Esophagus muscularis mucosa (tissue), 4 donors: ENCODE measurements at places on chromosomes 12 and 14. TPM values are rescaled to one million over a fixed set of nuclear protein-coding genes. Genes with fewer than 3 reads are reported as not detected.

GRCh38 chr14:71905031-71905430 is 27.2 kb upstream of the RGS6 start:
- DNase-seq: peak; percentile 34

DNA sequence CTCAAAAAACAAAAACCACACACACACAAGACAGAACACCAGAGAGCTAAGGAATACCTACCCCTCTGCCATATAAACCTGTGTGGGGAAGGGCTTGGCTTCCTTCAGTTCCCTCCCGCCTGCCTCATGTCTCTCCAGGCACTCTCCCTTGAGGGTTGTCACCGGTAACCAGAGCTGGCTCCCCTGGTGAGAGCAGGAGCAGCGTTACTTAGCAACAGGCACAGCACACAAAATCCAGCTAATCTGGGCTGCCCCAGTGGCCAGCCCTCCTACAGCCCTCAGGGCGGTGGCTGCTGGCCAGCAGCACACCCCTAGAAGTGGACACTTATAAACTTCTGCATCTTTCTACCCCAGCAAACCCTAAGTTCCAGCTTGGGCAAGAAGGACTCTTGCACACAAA is 21.6 kb upstream of the NR4A1 start:
- no peak for DNase-seq

GRCh38 chr12:66461331-66461730 is 159.0 kb downstream of the HELB start:
- DNase-seq: no peak

Gene ACSS3
- total RNA-seq: 12.1 TPM

DNA sequence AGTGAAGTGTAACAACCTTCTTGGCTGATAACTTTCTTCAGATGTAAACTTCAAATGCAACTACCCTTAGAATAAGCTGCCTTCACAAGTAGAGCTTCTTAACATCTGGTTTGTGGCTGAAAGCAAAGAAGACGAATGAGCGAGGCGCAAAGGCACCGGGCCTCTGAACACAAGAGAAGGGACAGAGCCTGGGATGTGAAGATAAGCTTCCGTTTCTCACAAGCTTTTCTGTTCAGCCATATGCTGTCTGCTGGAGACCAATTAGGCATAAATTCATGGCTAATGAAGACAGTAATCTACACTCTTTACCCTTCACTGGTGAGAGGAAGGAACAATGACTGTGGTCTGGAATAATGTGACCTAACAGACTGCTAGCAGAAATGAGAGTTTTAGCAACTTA is 195.2 kb downstream of the ATXN7L3B start:
- DNase-seq: no peak

Gene RNF212B
- total RNA-seq: 0.33 TPM

- no peak for DNase-seq
Measured at GRCh38 chr12:40263616-40264409, 39.0 kb downstream of the LRRK2 start.

- no peak for DNase-seq
Measured at GRCh38 chr12:81094718-81095360, 17.0 kb downstream of the ACSS3 start.

GRCh38 chr14:103539056-103539825 is 10.2 kb downstream of the TRMT61A start:
- no peak for DNase-seq

Gene CCDC184
- total RNA-seq: 2.5 TPM

- DNase-seq: no peak
Measured at GRCh38 chr14:58669556-58670200, 31.9 kb downstream of the DACT1 start.

- DNase-seq: peak; percentile 47
Measured at GRCh38 chr12:240566-240965, 22.1 kb downstream of the SLC6A13 start.

DNA sequence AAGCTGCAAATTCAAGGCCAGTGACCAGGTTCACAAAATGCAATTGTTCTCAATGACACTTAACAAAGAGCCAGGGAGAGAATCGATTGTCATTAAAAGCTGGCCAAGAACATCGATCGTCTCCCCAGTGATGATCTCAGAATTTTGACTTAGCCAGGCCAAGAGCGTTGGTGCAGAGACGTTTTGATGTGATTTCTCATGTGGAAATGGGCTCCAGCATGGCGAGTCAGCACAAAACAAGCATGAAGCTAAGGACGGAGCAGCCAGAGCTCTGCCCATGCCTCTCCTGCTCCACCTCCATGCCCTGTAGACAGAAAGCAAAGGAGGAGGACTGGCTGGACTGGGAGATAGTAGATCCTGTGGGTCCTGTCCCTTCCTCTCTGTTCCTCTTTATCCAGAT is 270.8 kb downstream of the FOXN3 start:
- no peak for DNase-seq

- DNase-seq: no peak
Measured at GRCh38 chr14:24310265-24310645, 315 bp downstream of the LTB4R2 start.

GRCh38 chr12:70393787-70394499 is 27.9 kb downstream of the KCNMB4 start:
- no peak for DNase-seq

- no peak for DNase-seq
Measured at GRCh38 chr12:100651108-100651507, 77.6 kb downstream of the GAS2L3 start.

DNA sequence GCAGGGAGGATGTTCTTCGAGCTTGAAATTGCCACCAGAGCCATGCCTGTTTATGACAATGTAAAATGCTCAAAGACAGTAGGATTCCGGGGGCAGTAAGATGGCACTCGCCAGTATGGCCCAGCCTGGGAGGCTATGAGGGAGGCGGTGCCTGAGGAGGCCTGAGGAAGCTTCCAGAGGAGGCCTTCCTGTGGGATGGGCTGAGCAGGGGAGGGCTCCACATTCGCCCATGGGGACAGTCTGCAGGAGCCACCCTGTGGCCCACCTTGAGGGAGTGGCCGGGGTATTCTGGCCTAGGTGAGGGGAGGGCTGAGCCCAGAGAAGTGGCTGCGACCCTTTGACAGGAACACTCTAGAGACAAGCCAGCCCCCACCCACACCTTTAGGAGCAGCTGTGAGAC is 50.7 kb downstream of the IQSEC3 start:
- DNase-seq: no peak

DNA sequence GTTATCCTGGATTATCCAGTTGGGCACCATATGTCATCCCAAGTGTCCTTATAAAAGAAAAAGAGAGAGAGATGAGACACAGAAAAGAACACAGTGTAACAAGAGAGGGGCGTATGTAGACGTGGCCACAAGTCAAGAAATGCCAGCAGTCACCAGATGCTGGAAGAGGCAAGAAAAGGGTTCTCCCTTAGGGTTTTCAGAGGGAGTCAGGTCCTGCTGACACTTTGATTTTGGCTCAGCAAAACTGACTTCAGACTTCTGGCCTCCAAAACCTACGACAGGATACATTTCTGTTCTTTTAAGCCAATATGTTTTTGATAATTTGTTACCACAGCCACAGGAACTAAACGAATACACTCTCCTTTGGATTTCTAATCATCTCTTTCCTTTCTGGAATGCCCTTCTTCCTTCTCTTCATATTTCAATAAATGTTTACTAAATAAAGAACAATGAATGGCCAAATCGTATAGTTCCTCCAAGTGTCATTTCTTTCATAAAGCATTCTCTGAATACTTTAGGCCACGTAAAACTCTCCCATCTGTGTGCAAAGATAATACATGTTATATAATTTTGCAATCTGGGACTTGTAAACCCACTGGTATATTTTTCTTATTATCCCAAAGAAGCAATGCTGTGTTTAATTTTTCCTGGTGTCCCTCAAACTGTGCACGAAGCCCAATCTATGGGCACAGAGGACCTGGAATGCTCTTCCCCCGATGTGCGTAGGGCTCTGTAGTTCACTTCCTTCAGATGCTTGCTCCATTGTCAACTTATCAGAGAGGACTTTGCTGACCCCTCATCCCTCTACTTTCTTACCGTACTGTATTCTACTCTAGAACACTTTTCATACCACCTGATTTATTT is 303.6 kb downstream of the CEP128 start:
- DNase-seq: no peak

- no peak for DNase-seq
Measured at GRCh38 chr14:38931969-38932652, 170.9 kb downstream of the SEC23A start.

GRCh38 chr12:90023207-90023900 is 314.7 kb upstream of the ATP2B1 start:
- no peak for DNase-seq

GRCh38 chr12:89469361-89469760 is 55.2 kb downstream of the GALNT4 start:
- no peak for DNase-seq

Gene DEGS2
- 0.33 TPM for total RNA-seq

Gene OVCH1
- total RNA-seq: not detected

Gene TRIM9
- total RNA-seq: 1.7 TPM

DNA sequence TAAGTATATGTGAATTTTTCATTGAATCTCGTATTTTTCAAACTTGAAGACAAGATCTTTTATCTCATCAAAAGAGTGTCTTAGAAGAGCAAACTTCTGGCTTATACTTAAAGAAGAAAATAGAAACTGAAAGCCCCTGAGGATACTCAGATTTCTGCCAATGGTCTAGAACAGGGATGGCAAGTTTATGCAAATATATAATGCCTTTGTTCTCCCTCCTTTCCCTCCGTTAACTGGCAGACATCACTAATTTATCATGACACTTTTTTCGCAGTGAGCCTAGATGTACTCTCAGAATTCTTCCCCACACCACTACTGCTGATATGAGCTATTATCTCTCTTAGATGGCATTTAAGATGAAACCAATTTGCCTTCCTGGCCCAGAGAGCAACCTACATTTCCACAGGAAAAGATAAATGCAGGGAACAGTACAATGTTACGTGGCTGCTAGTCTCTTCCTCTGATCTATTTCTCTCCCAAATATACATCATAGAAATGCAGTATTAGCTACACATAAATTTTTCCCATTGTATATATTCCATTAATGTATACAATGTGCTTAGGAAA is 40.0 kb upstream of the DAAM1 start:
- DNase-seq: no peak

Gene ANKS1B
- 20.4 TPM for total RNA-seq

DNA sequence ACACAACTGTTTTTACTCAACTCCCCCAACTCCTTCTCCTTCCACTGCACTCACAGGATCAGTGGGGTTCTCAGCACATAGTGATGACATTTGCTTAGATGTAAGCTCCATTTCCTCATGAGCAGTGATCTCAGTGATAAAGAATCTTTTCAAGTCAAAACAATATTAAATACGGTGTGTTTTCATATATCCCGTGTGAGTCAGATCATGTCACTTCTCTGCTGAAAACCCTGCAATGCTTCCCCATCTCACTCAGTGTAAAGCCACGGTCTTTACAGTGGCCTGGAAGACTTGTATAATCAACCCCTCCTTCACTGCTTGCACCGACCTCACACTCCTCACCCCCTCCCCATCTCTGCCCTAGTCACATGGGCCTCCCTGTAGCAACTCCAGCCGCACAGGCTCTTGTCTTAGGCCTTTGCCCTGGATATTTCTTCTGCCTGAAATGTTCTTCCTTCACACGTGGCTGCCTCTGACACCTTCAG is 149.7 kb upstream of the ARHGAP5 start:
- no peak for DNase-seq

Gene NXPH4
- total RNA-seq: not detected

GRCh38 chr12:73136386-73136785 is 864.2 kb downstream of the TRHDE start:
- no peak for DNase-seq

Gene NTS
- total RNA-seq: 0.40 TPM

DNA sequence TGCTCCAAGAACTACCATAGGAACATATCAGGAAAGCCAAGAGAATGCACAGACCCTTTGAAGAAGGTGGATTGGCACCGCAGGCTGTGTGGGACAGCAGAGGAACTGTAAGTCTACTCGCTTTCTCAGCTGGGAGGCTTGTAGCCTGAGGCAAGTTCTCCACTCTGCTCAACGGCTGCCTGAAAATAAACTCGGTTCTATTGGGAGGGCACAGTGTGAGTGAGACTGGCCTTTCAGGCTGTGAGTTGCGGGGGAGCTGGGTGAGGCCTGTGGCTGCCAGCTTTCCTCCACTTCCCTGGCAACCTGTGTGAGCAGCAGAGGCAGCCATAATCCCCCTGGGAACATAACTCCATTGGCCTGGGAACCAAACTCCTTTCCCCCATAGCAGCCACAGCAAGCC is 132.1 kb downstream of the ANKS1B start:
- no peak for DNase-seq

DNA sequence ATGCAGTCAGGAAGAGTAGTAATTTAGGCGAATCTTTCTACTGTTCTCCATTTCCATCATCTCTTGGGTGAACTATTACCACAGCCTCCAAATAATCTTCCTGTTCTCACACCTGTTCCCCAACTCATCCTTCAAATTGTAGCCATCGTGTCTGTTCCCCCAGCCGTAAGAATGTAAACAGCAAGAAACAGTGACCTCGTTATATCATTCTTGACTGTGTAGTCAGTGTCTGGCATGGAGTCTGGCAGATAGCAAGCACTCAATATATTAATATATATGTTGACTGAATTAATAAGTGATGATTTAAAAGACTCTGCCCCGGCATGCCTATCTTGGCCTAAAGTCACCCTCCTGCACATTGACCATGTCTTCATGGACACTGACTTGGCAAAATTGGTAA is 20.3 kb downstream of the PDE6H start:
- DNase-seq: no peak
